ENCODE measurements at places on chromosomes 13 and 19.

- DNase-seq = no peak
Observed at GRCh38 chr19:55373993-55374757, 2.5 kb upstream of the TMEM190 start.

DNA sequence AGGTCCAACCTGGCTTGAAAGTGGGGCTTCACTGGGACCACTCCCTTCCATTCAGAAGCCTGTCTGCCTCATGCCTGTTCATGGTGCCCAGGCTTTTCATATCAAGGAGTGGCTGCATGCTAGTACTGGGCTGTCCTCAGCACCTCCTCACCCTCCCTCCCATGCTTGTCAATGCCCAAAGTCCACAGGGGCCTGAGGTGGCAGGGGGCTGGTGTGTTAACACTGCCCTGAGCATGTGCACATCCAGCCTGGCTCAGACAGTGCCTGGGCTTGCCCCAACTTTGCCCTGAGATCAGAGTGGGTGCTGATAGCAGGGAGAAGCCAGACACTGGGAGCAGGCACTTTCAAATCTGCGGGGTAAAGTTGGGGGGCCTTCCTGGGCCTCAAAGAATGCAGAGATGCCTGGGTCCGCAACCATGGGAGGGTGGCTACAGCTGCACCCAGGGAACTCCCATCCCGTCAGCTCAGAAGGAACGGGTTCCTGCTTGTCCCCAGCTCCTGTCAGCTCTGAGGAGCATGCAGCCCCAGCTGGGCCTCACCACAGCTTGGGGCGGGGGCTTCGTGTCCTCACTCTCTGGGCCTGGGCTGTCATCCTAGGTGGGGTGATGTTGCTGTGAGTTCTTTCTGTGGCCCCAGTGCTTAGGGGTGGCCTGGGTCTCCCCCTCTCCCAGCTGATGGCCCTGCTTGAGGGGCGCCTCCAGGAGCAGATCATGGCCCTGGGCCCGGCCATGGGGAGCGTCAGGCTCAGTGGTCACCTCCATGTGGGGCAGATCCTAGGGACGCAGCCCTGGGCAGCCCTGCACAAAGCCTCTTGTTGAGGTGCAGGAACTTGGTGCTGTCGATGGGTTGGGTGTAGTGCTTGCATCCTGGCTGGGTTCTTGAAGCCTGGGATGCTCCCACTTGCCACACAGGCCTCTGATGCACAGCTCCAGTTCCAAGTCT is 830.6 kb upstream of the SLITRK5 start:
- no peak for DNase-seq

DNA sequence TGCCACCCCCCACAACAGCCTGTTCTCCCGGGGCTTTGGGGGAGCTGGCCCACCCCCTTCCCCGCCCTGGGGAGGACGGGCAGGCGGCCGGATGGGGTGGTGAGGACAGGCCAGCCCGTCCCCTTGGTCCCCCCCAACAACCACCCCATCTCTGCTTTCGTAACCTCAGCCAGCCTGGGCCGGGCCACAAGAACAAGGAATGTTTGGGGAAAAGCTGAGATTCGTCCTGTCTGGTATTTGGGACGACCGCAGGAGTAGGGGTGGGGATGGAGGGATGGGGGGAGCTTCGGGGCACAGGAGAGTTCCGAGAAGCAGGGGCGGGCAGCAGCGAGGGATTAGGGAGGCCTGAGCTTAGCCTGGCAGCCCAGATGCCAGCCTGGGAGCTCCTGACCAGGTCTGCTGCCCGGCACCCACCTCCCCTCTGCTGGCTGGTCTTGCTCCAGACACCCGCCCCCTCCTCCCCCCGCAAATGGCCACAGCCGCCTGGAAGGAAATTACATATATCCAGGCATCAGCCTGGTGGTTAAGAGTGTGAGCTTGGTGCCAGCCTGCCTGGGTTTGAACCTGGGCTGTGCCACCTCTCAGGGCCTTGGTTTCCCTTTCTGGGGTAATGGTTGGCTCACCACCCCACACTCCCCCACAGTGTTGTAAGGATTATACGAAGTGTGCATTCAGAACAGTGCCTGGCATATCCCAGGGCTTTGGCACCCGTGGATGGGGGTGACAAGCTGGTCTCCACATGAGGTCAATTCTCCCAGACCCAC is at the start of gene PODNL1:
PODNL1 (minus strand) TSS at position 117 of the 764 bp plus-strand sequence. CDS start 236 bp downstream, outside the sequence.
- no peak for DNase-seq

DNA sequence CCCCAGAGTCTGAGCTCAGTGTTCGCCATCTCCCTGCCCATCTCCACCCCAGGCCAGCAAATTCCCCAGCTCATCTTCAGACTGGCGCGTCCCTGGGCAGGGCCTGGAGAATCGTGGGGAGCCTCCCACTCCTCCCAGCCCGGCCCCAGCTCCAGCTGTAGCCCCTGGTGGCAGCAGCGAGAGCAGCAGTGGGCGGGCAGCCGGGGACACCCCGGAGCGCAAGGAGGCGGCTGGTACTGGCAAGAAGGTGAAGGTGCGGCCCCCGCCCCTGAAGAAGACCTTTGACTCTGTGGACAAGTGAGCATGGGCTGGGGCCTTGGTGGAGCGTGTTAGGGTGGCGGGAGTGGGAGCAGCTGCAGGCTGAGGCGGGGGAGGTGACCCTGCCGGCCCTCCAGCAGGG is 8.4 kb upstream of the PRR19 start:
- no peak for DNase-seq

DNA sequence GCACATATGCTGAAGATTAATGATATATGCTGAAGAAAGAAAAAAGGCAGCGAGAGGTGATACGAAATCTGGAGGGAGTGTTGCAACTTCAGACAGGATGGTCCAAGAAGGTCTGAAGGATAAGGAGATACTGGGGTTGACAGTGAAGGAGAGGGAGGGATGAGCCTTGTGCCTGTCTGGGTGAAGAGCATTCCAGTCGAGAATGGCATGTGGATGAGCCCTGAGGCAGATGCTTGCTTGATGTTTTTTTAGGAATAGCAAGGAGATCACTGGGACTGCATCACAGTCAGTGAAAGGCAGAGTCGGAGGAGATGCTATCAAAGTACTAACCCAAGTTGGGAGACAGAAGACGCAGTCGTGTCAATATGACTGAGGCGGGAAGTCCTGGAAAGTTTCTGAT is 13.3 kb upstream of the LAIR2 start:
- DNase-seq = no peak

- no peak for DNase-seq
Observed at GRCh38 chr19:8261347-8261746, 46.8 kb downstream of the CD320 start.

DNA sequence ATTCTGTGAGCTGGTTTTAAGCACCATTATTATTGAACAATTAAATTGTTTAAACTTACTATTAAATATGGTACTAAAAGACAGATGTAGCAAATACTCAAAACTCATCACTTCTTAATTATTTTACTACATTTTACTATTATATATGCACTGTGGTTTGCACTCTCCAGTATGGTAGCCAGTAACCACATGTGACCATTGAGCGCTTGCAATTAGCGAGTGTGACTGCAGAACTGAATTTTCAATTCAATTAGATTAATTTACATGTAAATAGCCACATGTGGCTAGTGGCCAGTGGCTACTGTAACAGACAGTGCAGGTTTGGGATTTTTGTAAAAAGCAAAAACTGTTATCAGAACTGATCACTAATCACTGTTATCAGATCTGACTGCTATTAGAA is 208.2 kb upstream of the SOX21 start:
- DNase-seq = no peak

DNA sequence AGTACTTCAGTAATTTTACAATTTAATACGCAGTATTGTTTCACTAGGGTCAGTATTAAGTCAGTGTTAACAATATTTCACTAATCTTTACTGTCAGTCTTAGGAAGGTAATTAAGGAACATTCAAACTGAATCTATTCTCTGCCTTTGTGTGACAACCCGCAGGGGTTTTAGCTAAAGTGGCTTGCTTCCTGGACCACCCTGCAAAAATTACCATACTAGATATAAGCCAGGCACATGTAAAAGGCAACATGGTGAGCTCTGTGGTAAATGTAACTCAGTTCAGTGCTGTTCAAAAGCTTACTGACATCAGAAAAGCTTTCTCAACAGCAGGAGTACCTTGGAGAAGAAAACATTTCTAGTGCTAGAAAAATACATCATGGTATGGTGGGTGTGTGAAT is 116.7 kb downstream of the FREM2 start:
- DNase-seq = no peak

- no peak for DNase-seq
Observed at GRCh38 chr13:21690955-21691354, 20.1 kb downstream of the FGF9 start.

GRCh38 chr19:522726-523125 is 8.8 kb upstream of the CDC34 start:
- DNase-seq = no peak

DNA sequence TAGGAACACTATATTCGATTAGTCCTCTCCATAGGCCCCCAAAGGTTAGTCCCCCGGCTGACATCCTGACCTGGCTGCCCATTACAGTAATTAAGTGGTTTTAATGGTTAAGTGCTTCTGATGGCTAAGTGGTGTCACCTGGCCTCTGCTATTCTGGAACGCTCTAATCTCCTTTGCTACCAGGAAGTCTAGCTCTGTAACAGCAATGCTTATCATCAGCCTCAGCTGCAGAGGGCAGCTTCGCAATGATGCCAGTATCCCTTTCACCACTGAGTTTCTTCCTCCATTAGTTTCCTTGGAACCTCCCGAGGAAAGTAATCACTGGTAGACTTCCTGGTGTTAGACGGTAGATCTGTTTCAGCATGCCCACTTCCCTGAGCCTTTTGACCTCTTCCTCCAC is 8.6 kb upstream of the RNF6 start:
- no peak for DNase-seq
